Effector memory CD4-positive, alpha-beta T cell (primary cell): ENCODE measurements at places on chromosomes 5 and 9.

GRCh38 chr9:27202056-27202455 lies 93.0 kb downstream of the TEK start:
- no peak for DNase-seq

- DNase-seq: no peak
Measured at GRCh38 chr9:68429631-68430030, 73.2 kb downstream of the PGM5 start.

DNA sequence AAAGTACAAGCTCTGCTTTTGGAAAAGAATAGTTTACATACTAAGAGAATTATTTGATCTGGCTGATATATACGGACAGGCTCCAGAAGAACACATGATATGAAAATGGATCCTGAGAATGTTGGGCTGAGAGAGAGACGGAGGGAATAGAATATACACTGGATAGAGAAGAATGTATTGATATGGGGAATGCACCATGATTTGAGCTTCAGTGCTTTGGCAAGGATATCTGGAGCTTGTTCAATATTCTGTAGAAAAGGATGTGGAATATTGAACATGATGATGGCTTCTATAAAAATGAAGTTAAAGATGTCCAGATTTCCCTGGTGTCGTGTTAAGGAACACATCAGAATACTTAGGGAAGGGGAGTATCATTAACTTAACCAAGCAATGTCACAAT lies 280.5 kb upstream of the VLDLR start:
- DNase-seq: no peak

DNA sequence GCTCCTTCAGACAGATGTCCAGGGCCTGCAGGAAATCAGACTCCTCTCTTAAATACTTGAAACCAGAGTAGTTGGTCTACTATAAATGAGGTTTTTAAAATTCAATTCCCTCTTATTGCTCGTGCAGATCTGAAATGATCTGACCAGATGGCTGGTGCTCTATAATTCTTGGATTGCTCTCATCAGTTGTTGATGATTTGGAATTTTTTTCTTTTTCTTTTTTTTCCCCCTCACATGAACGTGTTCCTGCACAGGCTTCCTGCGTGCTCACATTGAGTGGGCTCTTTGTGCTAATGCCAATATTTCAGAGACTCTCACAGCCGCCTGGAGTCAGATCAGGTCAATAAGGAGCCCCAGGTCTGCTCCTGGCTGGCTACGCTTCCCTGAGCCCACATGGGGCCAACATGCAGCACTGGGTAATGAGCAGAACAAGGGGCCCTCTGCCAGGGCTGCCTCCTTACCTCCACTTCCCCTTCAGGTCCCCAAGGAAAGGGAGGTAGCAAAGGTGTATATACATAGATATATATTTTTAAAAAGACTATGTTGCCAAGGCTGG lies 82.0 kb downstream of the SIL1 start:
- no peak for DNase-seq

- no peak for DNase-seq
Measured at GRCh38 chr9:15813076-15813475, 260.2 kb downstream of the CCDC171 start.

- no peak for DNase-seq
Measured at GRCh38 chr9:3751125-3751758, 225.4 kb upstream of the RFX3 start.

DNA sequence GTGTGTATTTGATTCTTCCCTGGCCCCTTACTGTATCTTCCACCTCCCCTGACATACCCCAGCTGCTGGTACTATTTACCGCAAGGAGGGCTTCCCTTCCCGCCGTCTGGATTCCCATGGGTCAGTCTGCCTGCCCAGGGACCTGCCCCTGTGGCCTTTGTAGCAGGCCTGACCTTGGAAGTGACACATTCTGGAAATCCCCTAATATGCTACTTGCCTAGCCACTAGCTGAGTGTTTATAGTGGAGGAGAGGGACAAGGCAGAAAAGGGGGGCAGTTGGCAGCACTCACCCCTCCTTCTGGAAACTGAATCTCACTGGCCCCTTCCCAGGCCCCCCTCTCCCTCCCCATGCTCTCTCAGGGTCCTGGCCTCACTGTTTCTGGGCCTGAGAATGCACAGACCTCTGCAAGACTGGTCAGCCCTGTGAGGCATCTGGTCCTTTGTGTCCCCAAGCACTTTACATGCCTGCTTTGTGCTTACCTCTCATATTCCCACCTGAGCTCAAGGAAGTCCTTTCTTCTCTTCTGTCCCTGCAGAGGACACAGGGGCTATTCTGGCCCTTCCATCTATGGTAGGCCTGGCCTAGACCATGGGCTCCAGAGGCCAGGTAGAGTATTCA lies 8.2 kb upstream of the CCL21 start:
- DNase-seq: no peak

DNA sequence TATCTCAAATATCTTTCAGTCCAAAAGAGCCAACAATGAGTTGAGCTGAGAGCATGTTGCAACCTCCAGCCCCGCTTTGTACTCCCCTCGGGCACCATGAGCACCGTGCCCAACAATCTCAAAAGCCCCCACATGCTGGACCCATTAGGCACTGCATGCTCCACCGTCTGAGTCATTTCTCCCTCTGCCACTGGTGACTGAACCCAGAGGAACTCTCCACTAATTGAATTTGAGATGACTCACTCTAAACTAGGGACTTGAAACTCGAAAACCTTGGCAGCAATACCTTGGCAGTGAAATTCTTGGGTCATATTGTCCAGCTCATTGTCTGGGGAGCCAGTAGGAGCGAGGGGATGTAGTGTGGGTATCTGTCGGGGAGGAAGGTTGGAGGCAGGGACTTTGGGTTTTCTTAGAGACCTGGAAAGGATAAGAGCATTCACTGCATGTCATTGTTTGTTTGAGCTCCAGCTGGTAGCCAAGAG lies 49.9 kb upstream of the SLIT3 start:
- DNase-seq: no peak

- no peak for DNase-seq
Measured at GRCh38 chr5:3825531-3826451, 230.2 kb downstream of the IRX1 start.

DNA sequence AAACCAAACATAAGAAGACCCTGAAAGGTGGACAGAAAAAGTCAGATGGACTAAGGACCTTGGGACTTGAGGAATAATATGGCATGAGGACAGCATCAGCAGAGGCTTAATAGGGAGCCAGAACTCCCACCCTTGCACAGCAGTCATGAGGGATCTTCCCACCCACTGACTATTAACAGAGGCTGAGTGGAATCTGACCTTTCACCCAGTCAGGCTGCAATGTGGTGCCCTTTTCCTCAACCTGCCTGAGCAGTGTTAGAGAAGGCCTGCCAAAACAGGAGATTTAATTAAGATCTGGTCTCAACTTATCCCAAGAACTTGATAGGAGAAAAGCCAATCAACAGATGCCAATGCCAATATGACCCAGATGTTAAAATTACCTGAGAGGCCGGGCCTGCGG lies 481.9 kb downstream of the KDM4C start:
- DNase-seq: no peak

GRCh38 chr9:35226651-35227050 lies 64.8 kb downstream of the UNC13B start:
- DNase-seq: no peak

GRCh38 chr5:79025054-79025472 lies 40.0 kb upstream of the ARSB start:
- peak; percentile 7 for DNase-seq

DNA sequence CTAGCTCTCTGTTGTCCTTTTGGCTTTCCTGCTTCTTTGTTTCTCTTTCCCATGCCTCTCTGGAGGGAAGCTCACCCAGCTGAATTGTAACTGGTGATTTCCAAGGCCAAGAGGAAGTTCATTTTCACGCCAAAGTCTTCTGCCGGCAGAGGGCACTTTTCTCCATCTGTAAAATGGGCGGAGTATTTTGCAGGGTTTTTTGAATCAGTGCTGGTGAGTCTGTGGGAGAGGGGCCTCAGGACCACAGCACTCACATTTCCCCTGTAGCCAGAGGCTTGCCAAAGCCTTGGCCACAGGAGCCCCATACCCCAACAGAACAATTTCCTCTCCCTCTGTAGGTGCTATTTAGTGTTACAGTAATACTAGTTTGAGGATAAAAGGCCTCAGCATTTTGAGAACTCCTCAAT lies 42.3 kb upstream of the MATR3 start:
- peak; percentile 13 for DNase-seq

DNA sequence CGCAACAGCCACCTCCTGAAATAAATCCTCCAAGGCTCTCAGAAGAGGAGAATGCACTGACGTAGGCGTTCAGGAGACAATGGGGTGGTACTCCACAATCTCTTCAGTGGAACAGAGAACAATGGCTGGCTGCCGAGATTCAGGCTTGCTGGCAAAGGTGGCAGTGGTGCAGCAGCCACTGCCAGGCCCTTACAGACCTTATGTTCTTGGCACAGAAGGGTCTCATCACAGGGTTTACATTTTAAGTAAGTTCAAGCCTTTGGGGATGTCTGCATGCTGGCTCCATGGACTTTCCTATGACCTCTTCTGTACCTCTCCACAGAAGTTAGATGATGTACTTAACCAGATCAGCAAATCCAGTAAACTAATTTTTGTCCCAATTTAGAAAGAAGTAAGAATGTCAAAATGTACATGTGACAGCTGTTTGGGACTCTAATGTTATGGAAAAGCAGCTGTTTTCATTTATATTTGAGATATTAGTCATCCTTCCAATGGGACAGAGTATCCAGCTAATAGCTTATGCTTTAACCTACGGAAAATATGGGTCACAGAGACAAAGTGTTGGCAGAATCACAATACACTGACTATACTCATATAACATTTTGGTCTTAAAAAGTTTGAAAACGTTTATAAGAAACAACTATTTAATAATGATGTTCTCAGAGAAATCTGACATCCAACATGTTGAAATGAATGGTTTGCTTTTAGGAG lies 180.9 kb downstream of the MAPKAP1 start:
- DNase-seq: no peak

GRCh38 chr5:138654281-138654867 lies 79.2 kb upstream of the HSPA9 start:
- DNase-seq: peak; percentile 59

- no peak for DNase-seq
Measured at GRCh38 chr9:88773627-88774244, 217.5 kb upstream of the S1PR3 start.

GRCh38 chr5:94945656-94946055 lies 327.2 kb downstream of the SLF1 start:
- DNase-seq: no peak

DNA sequence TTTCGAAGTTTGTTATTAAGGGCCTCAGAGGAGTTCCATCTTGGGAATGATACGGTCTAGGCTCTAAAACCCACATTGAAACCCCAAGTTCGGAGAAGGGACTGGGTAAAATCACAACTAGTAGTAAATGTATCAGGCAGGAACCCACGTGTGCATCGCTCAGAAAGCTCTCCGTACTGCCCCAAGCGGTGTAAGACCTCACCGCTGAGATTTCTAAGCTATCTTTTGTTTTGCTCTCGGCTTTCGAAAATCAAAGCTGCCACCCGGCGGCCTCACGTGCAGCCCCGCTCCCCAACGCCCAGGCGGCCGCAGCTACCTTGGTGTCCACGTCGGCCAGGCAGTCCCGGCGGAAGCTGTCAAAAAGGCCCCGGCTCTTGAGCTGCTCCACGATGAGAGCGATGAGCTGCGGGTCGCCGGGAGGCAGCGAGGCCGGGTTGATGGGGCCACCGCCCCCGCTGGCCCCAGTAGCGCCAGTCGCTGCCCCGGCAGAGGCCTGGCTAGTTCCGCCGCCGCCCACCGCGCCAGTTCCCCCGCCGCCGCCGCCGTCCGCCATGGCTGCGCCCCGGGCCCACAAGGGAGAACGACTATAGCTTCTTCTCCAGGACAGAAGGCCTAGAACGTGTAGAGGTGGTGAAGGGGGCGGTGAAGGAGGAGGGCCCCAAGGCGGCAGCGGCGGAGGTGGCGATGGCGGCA lies 420 bp downstream of the BOD1 start:
- peak; percentile 60 for DNase-seq

- no peak for DNase-seq
Measured at GRCh38 chr9:21931428-21931827, 62.8 kb downstream of the CDKN2A start.

GRCh38 chr5:170254056-170254455 lies 21.3 kb downstream of the C5orf58 start:
- DNase-seq: peak; percentile 55

GRCh38 chr9:81855538-81855937 lies 72.7 kb upstream of the SPATA31D4 start:
- no peak for DNase-seq

GRCh38 chr5:6770826-6771607 lies 57.8 kb downstream of the TENT4A start:
- DNase-seq: no peak

GRCh38 chr5:27124590-27124989 lies 86.2 kb upstream of the CDH9 start:
- no peak for DNase-seq

GRCh38 chr9:84791643-84792042 lies 122.1 kb downstream of the NTRK2 start:
- no peak for DNase-seq

DNA sequence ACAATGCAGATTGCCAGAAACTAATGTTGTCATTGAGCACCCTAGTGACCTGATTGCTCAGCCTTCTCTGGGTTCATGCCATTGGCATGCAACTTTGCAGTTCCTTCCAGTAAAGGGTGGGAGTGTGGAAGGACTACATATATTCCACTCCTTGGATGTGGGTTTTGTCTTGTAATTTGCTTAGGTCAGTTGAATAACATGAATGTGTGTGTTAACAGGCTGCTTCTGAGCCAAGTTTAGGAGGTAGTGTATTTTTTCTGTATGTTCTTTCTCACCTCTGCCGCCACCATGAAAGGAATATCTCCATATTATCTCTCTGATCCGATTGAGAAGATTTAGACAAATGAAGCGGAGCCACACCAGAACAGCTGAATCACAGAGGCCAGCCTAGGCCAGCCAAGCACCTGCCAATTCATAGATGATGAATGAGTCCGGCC lies 1929.6 kb upstream of the CDH6 start:
- DNase-seq: no peak
